ENCODE measurements at places on chromosomes 7 and 10.

DNA sequence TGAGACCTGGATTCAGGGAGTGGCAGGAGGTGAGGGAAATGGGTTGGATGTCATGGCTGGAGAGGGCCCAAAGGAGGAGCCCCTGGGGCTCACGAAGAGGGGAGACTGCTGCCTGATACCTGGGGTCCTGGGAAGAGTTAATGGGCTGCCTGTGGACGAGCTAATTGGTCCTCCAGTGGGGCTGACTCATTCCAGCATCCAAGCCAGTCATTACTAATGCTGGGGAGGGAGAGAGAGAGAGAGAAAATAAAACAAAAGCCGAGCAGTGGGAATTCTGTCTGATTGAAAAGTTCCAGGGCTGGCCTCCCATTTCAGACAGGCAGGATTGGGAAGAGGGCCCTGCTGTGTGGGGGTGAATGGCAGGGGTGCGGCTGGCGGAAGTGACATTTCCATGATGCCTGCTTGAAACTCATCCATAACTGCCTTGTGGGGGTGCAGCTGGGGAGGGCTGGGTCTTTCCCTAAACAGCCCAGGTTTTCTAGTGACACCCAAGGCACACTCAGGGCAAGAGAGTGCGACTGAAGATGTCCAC lies 297.8 kb downstream of the RPS24 start:
- peak; percentile 55 for DNase-seq

- DNase-seq = peak; percentile 4
These were observed 324.8 kb downstream of the SFMBT2 start for GRCh38 chr10:7085913-7086589.

DNA sequence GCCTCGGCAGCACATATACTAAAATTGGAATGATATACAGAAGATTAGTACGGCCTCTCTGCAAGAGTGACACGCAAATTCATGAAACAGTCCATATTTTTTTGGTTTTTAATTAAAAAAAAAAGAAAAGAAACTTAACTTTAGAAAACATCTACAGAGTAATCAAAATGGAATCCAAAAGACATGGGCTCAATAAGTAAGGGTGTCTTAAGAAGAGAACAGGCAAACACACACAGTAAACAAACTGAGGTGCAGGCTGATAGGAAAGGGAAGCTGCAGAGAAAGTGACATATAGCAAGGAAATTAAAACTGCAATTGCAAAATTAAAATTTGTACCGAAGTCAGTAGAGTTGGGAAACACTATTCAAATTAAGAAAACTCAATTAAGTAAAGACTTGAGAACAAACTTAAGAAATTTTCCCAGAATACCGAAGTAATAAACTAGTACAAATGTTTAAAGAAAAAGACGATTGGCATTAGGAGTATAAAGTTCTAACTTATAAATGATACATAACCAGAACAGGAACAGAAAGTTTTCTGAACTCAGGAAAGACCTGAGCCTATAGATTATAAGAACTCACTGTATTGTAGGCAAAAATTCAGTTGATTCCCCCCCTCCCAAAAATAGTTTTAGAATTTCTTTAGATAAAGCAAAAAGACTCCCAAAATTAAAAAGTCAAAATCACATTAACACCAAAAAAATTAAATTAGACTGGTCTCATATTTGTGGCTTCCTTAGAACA lies 16.3 kb downstream of the MTPN start:
- DNase-seq = no peak

- DNase-seq = peak; percentile 80
These were observed 24.2 kb upstream of the MACC1 start for GRCh38 chr7:20241194-20241910.

DNA sequence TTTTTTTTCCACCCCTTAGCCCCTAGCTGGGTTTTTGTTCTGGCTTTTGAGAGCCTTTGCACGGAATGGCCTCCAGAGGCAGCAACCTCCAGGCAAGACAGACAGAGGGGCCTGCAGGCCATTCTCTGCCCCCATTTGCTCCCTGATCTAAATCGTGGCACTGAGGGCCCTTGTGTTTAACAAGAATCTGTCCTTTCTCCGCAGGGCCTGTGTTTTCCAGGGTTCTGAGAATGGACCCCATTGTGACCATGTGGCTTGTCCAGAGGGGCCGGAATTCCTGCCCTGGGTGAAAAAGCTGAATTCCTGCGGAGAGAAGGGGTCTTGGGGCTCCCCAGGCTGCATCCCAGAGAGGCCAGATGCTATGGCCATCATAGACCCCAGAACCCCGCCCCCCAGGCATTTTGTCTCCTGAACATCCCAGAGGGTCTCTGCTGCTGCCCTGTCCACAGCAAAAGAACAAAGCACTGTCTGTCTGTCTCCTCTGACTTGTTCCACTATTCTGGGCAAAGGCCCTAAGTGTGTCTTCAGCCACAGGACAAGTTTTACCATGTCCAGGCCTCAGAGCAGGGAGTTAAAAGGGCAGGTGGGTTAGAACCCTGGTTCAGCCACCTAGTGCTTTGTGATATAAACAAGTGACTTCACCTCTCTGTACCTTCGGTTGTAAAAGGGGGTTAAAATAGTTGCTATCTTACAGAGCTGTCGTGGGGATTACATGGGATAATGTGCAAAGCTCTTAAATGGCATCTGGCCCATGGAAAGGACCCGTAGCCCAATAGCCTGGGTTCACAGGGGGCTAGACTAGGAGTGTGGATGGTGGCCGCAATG lies 155.6 kb downstream of the SH3PXD2A start:
- DNase-seq = no peak

GRCh38 chr7:38524786-38525185 lies 106.4 kb downstream of the AMPH start:
- no peak for DNase-seq

GRCh38 chr7:22129166-22129565 lies 183.5 kb upstream of the CDCA7L start:
- no peak for DNase-seq

DNA sequence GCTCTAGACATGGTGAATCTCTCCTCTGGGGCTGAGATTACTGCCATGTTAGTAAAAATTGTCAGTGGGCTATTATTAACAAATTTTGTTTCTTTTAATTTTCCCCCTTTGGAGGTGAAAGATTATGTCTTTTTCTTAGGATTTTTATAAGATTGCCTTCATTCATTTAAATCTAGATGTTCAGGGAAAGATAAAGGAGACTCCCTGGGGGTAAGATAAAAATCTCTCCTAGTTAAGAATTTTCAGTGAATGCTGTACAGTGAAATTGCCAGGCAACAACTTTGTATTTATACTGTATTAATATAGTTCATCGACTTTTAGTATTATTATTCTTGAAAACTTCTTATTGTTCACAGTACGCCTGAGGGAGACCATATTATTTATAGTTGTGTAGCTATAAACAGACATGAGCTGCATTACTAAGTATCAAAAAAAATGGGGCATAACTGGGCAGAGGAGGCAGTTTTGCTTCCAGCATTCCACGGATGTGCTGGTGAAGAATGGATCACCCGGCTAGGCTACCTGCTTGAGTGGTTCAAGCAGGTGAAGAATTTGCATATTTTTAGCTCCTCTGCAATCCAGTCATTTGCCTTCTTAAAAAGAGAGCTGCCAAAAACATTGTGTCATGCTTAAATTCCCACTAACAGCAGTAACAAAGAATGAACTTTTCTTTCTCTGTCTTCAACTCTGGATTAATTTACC lies 552.1 kb downstream of the DNAJB9 start:
- DNase-seq = no peak

DNA sequence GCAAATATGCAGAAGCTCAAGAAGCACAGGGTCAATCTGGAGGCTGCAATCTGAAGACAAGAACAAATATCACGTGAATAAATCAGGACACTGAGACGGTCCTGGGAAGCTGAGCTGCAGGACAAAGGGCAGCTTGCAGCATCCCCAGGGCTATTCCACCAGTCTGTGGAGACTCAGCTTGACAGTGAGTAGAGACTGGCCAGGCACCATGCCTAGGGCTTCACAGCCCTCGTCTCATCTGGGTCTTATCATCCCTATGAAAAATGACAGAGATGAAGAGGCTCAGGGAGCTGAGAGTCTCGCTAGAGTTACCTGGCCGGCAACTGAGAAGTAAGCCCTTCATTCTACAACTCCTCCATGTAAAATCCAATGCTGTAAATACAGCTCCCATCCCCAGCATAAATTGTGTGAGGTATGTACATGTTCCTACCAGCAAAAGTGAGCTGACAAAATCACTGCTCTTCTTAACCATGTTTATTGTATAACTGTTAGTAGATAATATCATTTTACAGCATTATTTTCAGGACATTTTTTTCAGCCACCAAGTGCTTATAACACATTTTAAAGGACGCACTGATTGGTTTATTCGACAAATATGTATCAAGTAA lies 186.6 kb upstream of the IGFBP3 start:
- no peak for DNase-seq

DNA sequence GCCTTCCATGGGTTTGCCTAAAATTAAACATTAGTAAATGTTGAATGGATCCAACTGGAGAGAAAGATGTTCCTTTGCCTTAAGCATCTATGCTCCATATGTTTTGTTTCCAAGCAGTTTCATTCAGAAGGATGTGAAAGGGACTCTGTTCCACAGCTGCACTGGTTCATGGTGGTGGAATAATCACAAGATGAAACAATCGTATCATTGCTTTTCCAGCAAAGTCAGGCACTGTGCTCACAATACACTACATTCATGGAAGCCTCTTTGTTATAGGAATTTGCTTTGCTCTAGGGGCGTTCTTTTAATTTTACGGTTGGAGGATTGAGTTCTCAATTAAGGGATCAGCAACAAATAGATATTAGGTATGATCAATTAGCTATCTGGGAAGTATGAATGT lies 33.8 kb downstream of the RAMP3 start:
- no peak for DNase-seq

DNA sequence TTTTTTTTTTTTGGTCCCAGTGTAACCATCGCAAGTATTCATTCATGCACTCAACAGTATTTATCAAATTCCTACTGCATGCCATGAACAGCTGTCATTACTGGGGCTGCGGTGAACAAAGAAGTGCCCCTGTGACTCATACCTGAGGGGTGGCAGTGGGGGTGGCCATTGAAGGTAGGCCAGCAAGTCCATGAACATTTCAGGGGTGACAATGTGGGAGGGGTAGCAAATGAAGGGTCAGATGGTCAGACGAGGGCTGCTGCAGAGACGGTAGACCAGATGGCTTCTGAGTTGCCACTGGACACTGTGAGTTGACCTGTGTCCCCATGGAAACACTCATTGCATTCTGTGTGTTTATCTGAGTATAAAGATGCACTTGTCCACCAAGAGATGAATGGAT lies 92.5 kb upstream of the PITRM1 start:
- DNase-seq = peak; percentile 20

- peak; percentile 41 for DNase-seq
These were observed 111.5 kb downstream of the HDAC9 start for GRCh38 chr7:18607025-18607424.

GRCh38 chr10:74862625-74863024 lies 36.2 kb downstream of the KAT6B start:
- DNase-seq = no peak

- peak; percentile 36 for DNase-seq
These were observed 16.8 kb upstream of the GPR15LG start for GRCh38 chr10:84156768-84157167.

- DNase-seq = peak; percentile 36
These were observed 45.0 kb upstream of the CACUL1 start for GRCh38 chr10:118799777-118800176.

GRCh38 chr7:126940723-126941307 lies 311.9 kb downstream of the GRM8 start:
- DNase-seq = no peak

- no peak for DNase-seq
These were observed 37.9 kb downstream of the SYPL1 start for GRCh38 chr7:106074257-106074656.

- no peak for DNase-seq
These were observed 52.2 kb downstream of the CUBN start for GRCh38 chr10:17077346-17077781.

GRCh38 chr7:74312418-74313028 lies 23.3 kb downstream of the CLIP2 start:
- no peak for DNase-seq

Measured in cardiac fibroblast (primary cell).